ENCODE measurements at places on chromosomes 3 and 15. TPM values are rescaled to one million over a fixed set of nuclear protein-coding genes. Genes with fewer than 3 reads are reported as not detected.

The CCR3 gene
- total RNA-seq, result 0.26 TPM

- DNase-seq, result no peak
- H3K4me3 ChIP-seq, result no peak overlapping the region
- H3K4me1 ChIP-seq, result no peaks in the 10 kb centered on the region
- no peak overlapping the region for H3K27ac ChIP-seq
- no peaks in the 10 kb centered on the region for H3K27me3 ChIP-seq
Measured at GRCh38 chr3:167716920-167717319, 17.8 kb downstream of the PDCD10 start.

GRCh38 chr3:196192524-196193051 is 18.6 kb downstream of the ZDHHC19 start:
- no peaks in the 10 kb centered on the region for H3K4me1 ChIP-seq
- H3K4me3 ChIP-seq, result no peak overlapping the region
- DNase-seq, result no peak
- no peaks in the 10 kb centered on the region for H3K36me3 ChIP-seq

The CYP1A2 gene
- total RNA-seq, result not detected

DNA sequence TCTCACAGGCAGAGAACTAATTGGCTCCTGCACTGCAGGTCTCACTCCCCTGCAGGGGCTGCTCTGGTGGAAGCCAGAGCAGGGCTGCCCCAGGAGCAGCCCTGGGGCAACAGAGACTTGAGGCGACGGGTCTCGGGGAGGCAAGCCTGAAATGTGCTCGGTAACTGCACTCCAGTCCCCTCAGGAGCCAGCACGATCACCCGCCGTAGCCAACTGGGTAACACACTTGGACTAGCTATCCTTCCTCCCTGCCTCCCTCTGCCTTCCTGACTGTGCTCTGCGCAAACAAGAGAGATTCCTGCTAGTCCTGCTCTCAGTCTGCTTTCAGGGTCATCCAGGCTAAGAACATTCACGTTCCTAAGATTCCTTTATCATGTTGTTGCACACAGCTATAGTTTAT is 140.7 kb upstream of the NSMCE3 start:
- no peaks in the 10 kb centered on the region for H3K4me1 ChIP-seq
- H3K4me3 ChIP-seq, result no peak overlapping the region
- H3K27ac ChIP-seq, result no peak overlapping the region
- DNase-seq, result no peak
- H3K36me3 ChIP-seq, result no peaks in the 10 kb centered on the region

DNA sequence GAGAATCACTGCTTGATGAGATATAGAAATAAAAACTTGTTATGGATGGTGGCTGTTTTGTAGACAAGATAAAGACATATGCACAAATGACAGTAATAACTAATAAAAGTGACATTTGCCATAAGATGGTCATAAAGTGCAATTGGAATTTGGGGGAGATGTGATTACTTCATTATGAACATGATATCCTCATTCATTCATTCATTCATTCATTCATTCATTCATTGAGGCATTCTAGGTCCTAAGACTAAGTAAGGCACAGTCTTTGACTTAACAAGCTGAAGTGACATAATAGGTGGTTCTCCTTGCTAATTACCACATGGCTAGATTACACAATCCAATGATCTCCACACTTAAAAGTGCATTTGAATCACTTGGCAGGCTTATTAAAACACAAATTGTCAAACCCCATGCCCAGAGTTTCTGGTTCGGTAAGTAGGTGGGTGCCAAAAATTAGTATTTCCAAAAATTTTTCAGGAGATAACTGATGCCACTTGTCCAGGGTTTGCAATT is 18.9 kb downstream of the RAP2B start:
- no peak for DNase-seq
- no peaks in the 10 kb centered on the region for H3K36me3 ChIP-seq
- H3K27me3 ChIP-seq, result no peaks in the 10 kb centered on the region

The VWA5B2 gene
- not detected for total RNA-seq

The TLR9 gene
- under 0.01 TPM for total RNA-seq

GRCh38 chr3:4750306-4750968 is 228.8 kb upstream of the BHLHE40 start:
- H3K4me1 ChIP-seq, result no peaks in the 10 kb centered on the region
- no peak overlapping the region for H3K27ac ChIP-seq
- no peaks in the 10 kb centered on the region for H3K36me3 ChIP-seq

DNA sequence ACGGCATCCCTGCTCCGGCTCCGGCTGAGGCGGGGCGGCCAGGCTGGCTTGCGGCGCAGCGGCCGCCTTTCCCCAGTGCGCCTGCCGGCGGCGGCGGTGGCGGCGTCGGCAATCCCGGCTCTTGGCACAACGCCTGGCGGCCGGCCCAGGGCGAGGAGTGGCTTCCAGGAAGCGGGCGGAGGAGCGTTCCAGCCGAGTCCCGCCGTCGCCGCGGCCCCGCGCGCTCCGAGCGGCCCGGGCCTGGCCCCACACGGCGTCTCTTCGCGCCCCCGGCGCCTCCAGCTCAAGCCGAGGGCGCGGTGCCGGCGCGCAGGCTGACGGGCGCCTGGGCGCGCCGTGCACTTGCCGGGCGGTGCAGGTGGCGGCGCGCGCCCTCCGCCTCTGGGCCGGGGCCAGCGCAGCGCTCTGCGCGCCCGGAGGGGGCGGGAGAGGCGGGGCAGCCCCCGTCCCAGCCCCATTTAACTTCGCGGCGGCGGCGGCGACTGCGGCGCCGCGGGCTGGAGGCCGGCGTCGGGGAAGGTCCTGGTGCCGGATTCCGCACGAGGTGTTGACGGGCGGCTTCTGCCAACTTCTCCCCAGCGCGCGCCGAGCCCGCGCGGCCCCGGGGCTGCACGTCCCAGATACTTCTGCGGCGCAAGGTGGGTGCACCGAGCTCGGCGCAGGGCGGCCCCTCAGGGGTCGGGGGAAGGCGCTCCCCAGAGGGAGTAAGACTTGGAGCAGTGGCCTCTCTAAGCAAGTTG is at the start of gene ADAMTSL3:
TSS of gene ADAMTSL3 (plus strand) at position 485 of the 740 bp plus-strand sequence. CDS start 1,639 bp downstream, outside the sequence.
- no peaks in the 10 kb centered on the region for H3K36me3 ChIP-seq
- no peak within 1 kb of the TSS for H3K4me3 ChIP-seq
- H3K27me3 ChIP-seq, result peaks cover 28% of the 10 kb centered on the region
- no peak within 1 kb of the TSS for H3K27ac ChIP-seq

The RNU6-1 gene
- total RNA-seq, result not detected
